ENCODE measurements at places on chromosomes 5 and 9.

DNA sequence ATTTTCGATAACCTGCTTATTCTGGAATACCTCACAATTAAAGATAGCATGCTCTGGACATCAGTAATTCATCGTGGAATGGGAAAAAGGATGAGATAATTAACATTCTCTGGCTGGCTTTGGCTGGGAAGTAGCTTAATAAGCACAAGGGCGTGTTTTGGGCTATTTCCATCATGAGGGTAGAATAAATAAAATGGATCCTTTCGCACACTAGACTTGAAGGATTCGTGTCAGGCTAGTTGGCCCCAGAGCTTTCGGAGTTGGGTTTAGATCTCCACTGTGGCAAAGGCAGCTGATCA is 151.2 kb upstream of the ADRA1B start:
- no peak for DNase-seq

- DNase-seq = no peak
Observed at GRCh38 chr5:31131381-31131891, 62.0 kb upstream of the CDH6 start.

DNA sequence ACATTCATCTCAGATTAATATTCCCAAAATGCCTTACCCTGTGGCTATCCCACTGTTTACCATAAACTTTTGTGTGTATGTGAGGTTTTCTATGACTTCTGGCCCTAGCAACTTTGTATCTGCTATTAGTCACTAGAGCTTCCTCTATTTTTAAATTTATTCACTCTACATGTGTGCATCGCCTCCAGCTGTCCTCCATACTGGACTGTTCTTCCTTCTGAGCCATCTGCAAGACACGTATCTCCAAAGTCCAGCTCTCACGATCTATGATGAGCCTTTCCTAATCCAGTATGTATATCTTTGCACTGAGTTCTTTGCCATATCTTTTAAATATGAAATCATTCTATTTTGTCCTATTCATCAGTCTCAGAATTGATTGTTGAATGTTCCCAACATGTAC is 1.7 kb upstream of the GNG10 start:
- DNase-seq = no peak

- DNase-seq = no peak
Observed at GRCh38 chr9:98118640-98119601, at the start of gene TRIM14. Gene TRIM14 (minus strand): TSS chr9:98119222. CDS start chr9:98119188, 34 bp downstream.

GRCh38 chr9:107644733-107645463 is 155.3 kb upstream of the KLF4 start:
- no peak for DNase-seq

DNA sequence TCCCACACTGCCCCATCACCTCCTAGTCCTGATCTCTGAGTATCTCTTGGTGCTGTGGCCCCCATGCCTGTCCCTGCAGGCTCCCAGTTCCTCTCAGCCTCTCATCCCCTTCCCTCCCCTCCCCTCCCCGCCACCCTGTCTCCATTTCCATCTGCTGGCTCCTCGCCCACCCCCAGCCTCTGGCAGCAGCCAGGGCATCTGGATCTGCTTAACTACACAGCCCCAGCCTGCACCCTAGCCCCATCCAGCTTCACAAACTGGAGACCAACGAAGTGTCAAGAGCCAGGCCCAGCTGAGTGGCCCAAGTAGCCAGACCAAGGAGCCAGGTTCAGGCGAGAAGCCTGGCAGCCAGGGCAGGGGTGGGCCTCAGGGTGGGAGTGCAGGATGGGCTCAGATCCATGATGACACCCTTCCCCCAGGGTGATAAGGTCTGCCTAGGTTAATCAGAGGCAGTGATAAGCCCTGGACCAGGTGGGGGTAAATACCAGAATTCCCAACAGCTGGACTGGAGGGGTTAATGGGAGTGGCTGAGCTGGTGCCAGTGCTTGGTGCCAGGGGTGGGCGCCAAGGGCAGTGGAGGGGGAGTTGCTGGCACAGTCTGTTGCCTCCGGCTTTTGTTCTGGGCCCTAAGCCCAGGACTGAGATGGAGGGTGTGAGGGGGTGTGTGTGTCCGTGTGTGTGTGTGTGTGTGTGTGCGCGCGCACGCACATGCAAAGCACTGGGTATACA is 2.5 kb downstream of the IL11RA start:
- no peak for DNase-seq

- no peak for DNase-seq
Observed at GRCh38 chr5:38593959-38594358, 37.5 kb upstream of the LIFR start.

- DNase-seq = no peak
Observed at GRCh38 chr5:69265931-69266330, 31.2 kb downstream of the CDK7 start.

GRCh38 chr9:114303571-114303970 is 19.3 kb upstream of the ORM1 start:
- no peak for DNase-seq

- DNase-seq = no peak
Observed at GRCh38 chr5:32600054-32600622, 14.8 kb downstream of the SUB1 start.

Measured in NCI-H1417 treated with DMSO at 0.1 percent for 48 hours (cell line).